Breast epithelium (tissue), 4 donors: ENCODE measurements at places on chromosomes 7 and 10. TPM values are rescaled to one million over a fixed set of nuclear protein-coding genes. Genes with fewer than 3 reads are reported as not detected.

GDF2 gene
- total RNA-seq, result not detected

CYP2C19 gene
- total RNA-seq, result 0.32 TPM

DENND2A gene
- total RNA-seq, result 7.6 TPM

DNA sequence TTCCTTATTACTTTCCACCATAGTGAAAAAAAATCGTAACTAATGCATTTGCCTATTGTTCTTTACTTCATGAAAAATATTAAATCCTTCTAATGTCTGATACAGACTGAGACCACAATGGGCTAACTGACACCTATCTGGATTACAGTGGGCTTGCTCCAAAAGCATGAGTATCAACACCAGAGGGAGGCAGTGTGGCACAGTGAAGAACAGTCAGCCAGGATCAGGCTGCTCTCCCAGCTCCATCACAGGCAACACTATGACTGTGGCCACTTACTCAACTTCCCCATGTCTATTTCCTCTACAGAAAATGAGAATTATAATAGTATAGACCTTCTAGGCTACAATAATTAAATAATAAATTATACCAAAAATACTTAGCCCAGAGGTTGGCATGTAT, 97.2 kb downstream of the SLC25A13 start:
- H3K4me3 ChIP-seq, result no peak overlapping the region
- DNase-seq, result no peak
- H3K36me3 ChIP-seq, result no peaks in the 10 kb centered on the region
- H3K4me1 ChIP-seq, result peaks cover 3% of the 10 kb centered on the region
- H3K27me3 ChIP-seq, result no peaks in the 10 kb centered on the region

GRCh38 chr7:137925754-137926153, 76.1 kb downstream of the CREB3L2 start:
- no peak overlapping the region for H3K27ac ChIP-seq
- no peaks in the 10 kb centered on the region for H3K4me1 ChIP-seq
- no peak for DNase-seq
- H3K4me3 ChIP-seq, result no peak overlapping the region

HEPACAM2 gene
- total RNA-seq, result 0.33 TPM

- no peaks in the 10 kb centered on the region for H3K4me1 ChIP-seq
- no peak for DNase-seq
- H3K36me3 ChIP-seq, result no peaks in the 10 kb centered on the region
- H3K27me3 ChIP-seq, result no peaks in the 10 kb centered on the region
- peak within 1 kb of the TSS; percentile 40 for H3K27ac ChIP-seq
- H3K4me3 ChIP-seq, result no peak within 1 kb of the TSS
These were observed at the start of gene HK1 for GRCh38 chr10:69278446-69278963. Gene HK1 (plus strand): TSS chr10:69278496.

DNA sequence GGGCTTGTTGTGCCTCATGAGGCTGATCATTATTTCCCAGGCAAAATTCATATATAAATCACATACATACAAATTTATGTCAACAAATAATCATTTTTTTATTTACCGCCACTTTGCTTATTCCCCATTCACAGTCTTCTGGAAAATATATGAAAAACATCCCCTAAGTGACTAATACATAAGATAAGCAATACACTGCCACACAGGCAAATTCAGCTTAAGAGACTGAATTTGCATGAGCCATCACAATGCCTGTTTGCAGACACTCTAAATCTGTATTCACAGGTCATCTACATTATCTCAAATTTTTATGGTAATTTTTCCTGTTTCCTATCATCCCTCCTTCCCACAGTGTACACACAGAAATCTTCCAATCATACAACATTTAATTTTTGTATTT, 13.2 kb downstream of the OSBPL3 start:
- H3K27ac ChIP-seq, result peak overlapping the region; percentile 53
- no peaks in the 10 kb centered on the region for H3K36me3 ChIP-seq
- no peaks in the 10 kb centered on the region for H3K27me3 ChIP-seq
- no peak overlapping the region for H3K4me3 ChIP-seq

- no peaks in the 10 kb centered on the region for H3K36me3 ChIP-seq
- DNase-seq, result no peak
- H3K27me3 ChIP-seq, result no peaks in the 10 kb centered on the region
- H3K27ac ChIP-seq, result no peak overlapping the region
These were observed 198.1 kb upstream of the LYZL2 start for GRCh38 chr10:30827531-30828120.

GRCh38 chr10:136465-136762, 1.2 kb downstream of the ZMYND11 start:
- peak overlapping the region; percentile 97 for H3K27ac ChIP-seq
- peaks cover 13% of the 10 kb centered on the region for H3K4me1 ChIP-seq
- peak overlapping the region; percentile 81 for H3K4me3 ChIP-seq
- DNase-seq, result no peak

- peaks cover 75% of the 10 kb centered on the region for H3K4me1 ChIP-seq
- peak overlapping the region; percentile 88 for H3K27ac ChIP-seq
- no peaks in the 10 kb centered on the region for H3K36me3 ChIP-seq
- H3K4me3 ChIP-seq, result no peak overlapping the region
These were observed 12.7 kb downstream of the ZMIZ1 start for GRCh38 chr10:79081353-79082034.
